ENCODE measurements at places on chromosomes 7 and 10.

GRCh38 chr10:132319853-132320653 lies 11.9 kb upstream of the LRRC27 start:
- no peak for DNase-seq

GRCh38 chr10:80158126-80158525 lies 25.6 kb downstream of the PLAC9 start:
- DNase-seq: no peak

- no peak for DNase-seq
Observed at GRCh38 chr10:46530249-46531186, 25.9 kb downstream of the GPRIN2 start.

GRCh38 chr10:16184096-16184597 lies 252.7 kb upstream of the PTER start:
- DNase-seq: no peak

GRCh38 chr10:62853710-62854109 lies 37.5 kb upstream of the EGR2 start:
- no peak for DNase-seq

GRCh38 chr7:1954366-1955004 lies 278.3 kb downstream of the MAD1L1 start:
- no peak for DNase-seq

GRCh38 chr7:127635659-127636285 lies 16.2 kb upstream of the SND1 start:
- no peak for DNase-seq

- DNase-seq: no peak
Observed at GRCh38 chr7:42236266-42236975, 588 bp downstream of the GLI3 start.

GRCh38 chr7:9124320-9124719 lies 690.9 kb downstream of the NXPH1 start:
- no peak for DNase-seq

DNA sequence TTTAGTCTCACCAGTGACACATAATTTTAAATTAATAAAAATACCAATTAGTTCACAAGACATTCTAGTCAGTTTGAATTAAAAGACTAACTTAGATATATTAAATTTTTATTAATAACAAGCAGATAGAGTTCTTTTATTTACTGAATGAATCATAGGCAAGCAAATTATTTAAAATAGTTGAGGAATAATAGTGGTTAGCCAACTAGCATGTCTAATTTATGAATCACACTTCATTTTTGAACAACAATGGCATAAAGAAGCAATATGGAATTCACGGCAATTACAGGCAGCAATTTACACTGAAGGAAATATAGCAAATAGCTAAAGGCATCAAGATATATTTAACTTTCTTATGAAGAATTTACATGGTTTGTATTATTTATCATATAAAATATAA lies 187.0 kb upstream of the SLC26A5 start:
- DNase-seq: no peak

DNA sequence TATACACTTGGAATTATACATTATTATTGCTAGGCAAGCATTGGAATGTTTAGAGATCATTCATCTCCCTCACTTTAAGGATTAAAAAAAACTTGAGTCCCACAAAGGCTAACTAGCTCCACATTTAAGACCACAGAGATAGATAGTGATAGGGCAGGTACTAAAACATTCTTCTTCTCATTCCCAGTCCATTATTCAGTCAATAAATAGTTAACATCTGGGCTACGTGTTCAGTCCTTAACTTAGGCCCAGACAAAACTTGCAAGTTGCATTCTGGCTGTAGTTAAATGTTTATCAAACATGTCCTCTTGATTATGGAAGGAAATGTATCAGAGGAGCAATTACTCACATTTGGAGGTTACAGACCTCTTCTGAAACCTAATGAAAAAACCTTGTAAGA lies 2.4 kb downstream of the GNG11 start:
- DNase-seq: no peak

GRCh38 chr7:155963356-155963755 lies 151.1 kb upstream of the SHH start:
- DNase-seq: no peak

DNA sequence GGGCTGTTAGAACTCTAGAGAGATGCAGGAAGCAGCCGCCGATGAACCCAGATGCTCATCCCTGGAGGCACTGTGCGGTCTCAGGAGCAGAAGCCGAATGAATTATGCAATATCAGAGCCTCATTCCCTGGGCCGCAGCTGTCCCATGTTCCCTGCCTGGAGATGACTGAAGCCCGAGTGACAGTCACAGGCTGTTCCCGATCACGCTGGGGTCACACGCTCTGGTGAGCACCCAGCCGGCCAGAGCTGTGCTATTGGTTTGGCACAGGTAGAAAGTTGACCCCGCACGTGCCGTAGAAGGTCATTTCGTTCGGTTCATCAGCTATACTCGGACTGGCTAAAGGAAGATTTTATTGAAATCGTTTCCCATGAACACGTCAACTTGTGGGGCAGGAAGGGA lies 140.5 kb upstream of the SH2B2 start:
- no peak for DNase-seq

DNA sequence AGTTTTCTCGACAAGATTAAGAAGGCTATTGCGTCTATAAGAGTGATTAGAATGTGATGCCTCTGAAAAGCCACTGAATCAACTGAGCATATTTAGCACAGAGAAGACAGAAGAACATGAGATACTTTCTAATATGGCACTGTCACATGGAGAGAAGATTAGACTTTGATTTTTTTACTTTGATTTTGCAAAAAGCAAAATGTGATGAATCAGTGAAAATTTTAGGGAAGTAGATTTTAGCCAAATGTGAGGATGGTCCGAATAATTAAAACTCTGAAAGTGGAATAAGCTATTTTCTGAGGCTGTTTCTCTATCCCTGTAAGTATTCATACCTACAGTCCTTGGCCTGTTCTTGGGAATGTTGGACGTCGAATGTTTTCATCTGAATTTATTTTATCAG lies 11.8 kb downstream of the MDFIC start:
- no peak for DNase-seq

DNA sequence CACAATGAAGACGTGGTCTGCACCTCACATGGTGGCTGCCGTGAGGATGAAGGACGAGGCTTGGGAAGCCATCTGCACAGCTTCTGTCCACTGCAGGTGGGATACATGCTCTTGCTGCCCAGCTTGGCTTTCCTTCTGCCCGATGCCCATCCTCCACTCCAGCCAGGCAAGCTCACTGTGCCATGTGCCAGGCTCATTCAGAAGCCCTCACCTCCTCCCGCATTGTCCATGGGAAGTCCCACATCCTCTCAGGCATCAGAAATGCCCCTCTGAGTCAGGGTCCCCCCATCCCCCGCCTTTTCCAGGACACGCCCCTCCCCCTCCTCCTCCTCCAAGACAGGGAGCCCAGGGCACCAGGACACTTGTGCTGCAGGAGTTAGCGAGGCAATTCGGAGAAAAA lies 4.6 kb upstream of the NOM1 start:
- no peak for DNase-seq

GRCh38 chr10:7428673-7429350 lies 18.0 kb upstream of the SFMBT2 start:
- DNase-seq: no peak

- no peak for DNase-seq
Observed at GRCh38 chr7:47941136-47941844, 7.0 kb downstream of the PKD1L1 start.

DNA sequence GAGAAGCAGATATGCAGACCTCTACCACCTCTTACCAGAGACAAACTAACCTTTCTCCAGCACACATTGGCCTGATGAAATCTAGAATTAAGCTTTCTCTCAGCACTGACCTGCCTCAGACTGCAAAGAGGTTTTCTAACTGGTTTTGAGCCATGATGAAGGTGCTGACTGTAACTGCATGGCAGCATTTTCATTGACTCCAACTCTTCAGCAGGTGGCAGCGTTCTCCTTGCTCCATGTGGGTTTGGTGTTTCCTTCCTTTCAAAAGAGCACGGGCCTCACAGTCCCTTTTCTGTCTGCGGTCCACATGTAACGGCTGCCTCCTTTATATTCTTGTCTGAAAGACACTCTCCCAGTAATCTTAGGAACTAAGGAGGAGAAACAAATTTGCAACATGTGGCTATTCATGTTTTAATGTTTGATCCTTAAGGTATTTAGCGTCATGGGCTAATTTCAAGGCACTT lies 12.6 kb downstream of the KLLN start:
- peak; percentile 21 for DNase-seq

- no peak for DNase-seq
Observed at GRCh38 chr10:24886290-24886680, 66.1 kb downstream of the PRTFDC1 start.

DNA sequence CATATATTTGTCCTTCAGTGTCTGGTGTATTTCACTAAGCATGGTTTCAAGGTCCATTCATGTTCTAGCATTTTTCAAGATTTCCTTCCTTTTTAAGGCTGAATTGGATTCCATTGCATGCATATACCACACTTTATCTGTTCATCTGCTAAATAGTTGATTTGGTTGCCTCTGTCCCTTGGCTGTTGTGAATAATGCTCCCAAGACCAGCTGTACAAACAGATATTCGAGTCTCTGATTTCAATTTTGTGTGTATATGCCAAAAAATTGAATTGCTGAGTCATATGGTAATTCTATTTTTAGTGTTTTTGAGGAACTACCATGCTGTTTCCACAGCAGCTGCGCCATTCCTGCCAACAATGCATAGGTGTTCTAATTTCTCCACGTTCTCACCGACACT lies 216.4 kb downstream of the NRG3 start:
- no peak for DNase-seq

GRCh38 chr7:128874140-128875031 lies 11.7 kb downstream of the ATP6V1F start:
- no peak for DNase-seq

DNA sequence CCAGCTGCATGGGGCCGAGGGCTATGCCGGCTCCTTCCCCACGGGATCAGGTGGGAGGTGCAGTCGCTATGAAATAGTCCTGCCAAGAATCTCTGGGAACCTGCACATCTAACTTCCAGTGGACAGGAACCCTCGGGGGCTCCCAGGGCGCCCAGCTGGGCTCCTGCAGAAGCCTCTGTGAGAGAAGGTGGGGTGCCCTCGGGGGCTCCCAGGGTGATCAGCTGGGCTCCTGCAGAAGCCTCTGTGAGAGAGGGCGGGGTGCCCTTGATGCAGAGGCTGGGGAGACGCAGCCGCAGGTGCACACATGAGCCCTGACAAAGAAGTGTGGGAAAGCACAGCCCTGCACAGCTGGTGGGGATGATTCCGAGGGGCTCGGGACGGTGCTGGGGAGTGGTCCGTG lies 5.9 kb downstream of the VENTX start:
- no peak for DNase-seq

- no peak for DNase-seq
Observed at GRCh38 chr10:2478656-2479055, 588.7 kb upstream of the PFKP start.

DNA sequence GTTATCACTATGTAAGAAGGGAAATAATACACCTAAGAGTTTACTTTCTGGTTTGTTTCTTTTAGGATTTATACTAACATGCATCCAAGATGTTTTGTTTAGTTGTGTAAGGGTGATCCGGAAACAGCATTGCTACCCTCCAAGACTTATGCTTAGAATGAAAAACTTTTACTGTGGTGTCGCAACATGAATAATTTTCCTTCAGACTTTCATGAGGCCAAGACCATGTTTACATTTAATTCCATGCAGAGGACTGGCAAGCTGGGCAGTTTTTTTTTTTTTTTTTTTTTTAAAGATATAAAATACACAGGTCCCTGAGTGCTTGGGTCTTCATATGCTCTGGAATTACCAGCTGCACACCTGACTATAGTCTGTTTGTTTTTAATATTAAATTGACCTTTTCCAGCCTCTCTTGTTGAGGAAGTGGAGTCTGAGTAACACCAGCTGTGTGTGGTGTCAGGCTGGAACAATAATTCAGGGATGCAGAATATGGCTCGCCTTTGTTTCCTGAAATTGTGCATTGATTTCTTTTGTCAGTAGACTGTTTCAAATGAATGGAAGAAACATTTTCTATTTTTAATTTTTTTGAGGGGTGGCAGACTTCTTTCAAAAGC lies 81.7 kb downstream of the ST7 start:
- DNase-seq: no peak

DNA sequence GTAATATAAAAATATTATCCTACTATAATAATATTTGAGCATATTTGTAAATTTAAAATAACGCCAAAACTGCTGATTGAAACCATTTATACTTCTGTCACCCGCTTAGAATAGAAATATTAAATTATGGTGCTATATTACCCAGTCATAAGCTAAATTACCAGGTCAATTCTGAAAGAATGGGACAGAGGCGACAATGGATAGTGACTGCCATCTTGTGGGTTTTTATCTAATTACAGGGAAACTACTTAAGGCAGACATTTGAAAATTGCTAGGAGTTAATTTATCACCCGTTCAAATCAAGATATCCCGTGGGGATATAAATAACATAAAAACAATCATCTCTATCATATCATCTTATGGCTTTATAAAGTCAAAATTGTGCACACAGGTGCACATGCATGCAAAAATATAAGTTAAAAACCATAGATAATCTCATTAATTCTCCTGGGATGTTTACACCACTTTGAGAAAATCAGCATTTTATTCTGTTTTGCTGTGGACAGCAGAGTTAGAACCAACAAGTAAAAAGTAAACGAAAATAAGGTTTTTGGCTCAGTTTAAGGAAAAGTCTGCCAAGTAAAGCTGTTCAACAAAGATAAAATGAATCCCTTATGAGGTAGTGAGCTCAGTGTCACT lies 41.3 kb upstream of the HPSE2 start:
- DNase-seq: no peak

GRCh38 chr7:30975256-30975899 lies 11.6 kb downstream of the GHRHR start:
- no peak for DNase-seq

DNA sequence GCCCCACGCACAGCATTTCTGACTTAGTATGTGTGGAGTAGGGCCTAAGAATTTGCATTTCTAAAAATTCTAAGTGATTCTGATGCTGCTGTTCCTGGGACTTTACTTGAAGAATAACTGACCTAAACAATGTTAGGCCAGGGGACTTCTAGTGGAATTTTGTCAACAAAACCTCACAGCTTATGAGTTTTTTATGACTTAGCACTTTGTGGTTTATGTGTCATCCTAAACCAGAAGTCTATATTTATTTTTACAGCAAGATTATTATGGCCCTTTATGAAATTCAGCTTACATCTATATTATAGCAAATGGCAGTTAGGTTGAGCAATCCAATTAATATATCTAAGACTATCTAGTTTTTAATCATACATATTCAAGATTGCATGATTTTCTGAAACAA lies 24.6 kb upstream of the BET1 start:
- no peak for DNase-seq
